ENCODE measurements at places on chromosomes 6 and 20.

GRCh38 chr6:65700561-65700960 is 6.5 kb downstream of the EYS start:
- no peak for DNase-seq

DNA sequence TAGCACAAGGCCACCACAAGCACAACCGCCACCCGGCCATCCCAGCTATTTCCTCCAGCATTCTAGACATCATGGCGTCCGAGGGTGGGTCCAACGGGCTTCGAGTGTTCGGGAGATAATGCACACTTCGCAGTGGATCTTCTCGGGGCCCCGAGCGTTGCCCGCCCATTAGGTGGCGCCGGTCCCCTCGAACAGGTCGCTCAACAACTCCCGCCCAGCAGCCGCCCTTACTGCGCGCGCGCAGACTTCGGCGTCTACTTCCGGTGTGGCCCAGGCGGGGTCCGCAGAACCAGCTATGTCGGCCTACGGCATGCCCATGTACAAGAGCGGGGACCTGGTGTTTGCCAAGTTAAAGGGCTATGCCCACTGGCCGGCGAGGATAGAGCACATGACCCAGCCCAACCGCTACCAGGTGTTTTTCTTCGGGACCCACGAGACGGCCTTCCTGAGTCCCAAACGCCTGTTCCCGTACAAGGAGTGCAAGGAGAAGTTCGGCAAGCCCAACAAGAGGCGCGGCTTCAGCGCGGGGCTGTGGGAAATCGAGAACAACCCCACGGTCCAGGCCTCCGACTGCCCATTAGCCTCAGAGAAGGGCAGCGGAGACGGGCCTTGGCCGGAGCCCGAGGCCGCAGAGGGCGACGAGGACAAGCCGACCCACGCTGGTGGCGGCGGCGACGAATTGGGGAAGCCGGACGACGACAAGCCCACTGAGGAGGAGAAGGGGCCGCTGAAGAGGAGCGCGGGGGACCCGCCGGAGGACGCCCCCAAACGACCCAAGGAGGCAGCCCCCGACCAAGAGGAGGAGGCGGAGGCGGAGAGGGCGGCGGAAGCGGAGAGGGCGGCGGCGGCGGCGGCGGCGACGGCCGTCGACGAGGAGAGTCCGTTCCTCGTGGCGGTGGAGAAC is at the start of gene HDGFL1:
HDGFL1 (plus strand) TSS at position 286 of the 904 bp plus-strand sequence; CDS start at position 296, 10 bp downstream.
- no peak for DNase-seq

DNA sequence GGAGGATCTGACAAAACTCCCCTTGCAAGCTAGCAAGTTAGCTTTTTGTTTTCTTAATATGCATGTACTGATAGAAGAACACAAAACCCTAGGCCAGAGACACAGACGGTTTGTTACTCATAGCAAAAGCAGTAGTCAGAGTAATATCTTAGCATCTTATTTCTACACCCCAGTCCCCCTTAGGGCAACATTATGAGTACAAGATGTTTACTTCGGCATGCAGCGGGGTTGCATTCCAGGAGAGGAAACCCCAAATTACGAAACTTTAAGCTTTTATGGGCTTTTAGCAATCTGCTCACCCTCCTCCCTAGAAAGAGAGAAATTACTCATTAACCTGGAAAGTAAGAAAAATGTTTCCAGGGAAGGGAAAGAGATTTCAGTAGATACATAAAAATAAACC is 1286.9 kb downstream of the EPHA7 start:
- DNase-seq, result no peak

GRCh38 chr6:22069306-22069800 is 227.5 kb downstream of the PRL start:
- no peak for DNase-seq

DNA sequence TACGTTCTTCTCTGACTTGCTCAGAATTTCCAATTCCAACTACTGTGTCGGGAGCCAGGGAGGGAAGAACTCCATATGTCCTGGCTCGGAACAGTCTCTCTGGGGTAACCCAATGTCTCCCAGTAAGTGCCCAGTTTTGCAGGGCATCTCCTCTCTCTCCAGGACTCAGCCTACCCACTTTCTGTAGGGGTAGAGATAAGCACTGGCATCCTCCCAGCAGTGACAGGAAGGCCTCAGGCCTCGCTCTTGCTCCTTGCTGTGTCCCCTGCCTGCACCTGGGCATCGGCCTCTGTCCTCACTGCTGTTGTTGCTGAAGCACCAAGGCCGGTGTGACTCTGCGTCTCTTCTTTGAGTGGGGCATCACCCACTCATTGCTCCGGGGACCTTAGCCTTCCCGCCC is 388.9 kb upstream of the JARID2 start:
- no peak for DNase-seq

DNA sequence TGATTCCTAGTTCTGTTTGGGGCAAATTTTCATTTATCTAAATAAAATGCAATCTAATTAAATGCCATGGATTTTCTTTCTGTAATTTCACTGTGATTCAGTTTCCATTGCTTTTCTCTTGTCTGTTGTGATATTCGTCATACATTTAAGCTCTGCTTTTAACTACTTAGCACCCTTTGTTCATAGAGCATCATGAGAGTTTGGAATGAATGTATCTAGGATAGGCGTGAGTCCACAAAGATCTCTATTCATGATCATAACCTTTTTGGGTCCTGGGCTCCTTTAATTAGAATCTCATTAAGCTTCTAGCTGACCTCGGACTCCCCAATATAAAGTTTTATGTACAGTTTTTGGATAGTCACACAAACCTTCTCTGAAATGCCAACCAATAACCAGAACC is 32.9 kb downstream of the ZBTB2 start:
- DNase-seq, result no peak

GRCh38 chr20:35207950-35208611 is 18.4 kb upstream of the MMP24 start:
- peak; percentile 63 for DNase-seq

- peak; percentile 88 for DNase-seq
These were observed 55.4 kb downstream of the MRPL14 start for GRCh38 chr6:44071670-44072451.

- no peak for DNase-seq
These were observed 52.1 kb upstream of the FBXO30 start for GRCh38 chr6:145866456-145867396.

- no peak for DNase-seq
These were observed 28.3 kb upstream of the TMEM200A start for GRCh38 chr6:130337534-130337933.

- DNase-seq, result no peak
These were observed 868.6 kb upstream of the GJE1 start for GRCh38 chr6:141264101-141264500.

GRCh38 chr20:63255931-63256704 is 1.9 kb upstream of the NKAIN4 start:
- no peak for DNase-seq

- DNase-seq, result peak; percentile 63
These were observed 46.0 kb upstream of the PTPN1 start for GRCh38 chr20:50464026-50464724.

DNA sequence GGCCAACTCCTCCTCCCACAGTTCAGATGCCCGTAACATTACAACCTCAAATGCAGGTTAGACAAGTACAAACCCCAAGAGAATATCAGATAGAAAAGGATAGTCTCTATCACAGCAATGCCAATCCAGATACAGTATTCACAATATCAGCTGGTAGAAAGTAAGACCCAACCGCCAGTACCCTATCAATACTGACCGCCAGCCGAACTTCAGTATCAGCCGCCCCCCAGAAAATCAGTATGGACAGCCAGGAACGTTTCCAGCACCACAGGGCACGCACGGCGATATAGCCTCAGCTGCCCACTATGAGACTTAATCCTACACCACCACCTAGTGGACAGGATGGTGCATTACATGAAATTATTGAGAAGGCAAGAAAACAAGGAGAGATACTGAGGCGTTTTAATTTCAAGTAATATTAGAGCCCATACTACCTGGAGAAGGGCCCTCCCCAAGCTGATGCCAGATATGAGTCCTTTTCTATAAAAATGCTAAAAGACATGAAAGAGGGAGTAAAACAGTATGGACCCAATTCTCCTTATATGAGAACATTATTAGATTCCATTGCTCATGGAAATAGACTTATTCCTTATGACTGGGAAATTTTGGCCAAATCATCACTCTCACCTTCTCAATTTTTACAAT is 17.6 kb upstream of the EIF2S2 start:
- peak; percentile 84 for DNase-seq

DNA sequence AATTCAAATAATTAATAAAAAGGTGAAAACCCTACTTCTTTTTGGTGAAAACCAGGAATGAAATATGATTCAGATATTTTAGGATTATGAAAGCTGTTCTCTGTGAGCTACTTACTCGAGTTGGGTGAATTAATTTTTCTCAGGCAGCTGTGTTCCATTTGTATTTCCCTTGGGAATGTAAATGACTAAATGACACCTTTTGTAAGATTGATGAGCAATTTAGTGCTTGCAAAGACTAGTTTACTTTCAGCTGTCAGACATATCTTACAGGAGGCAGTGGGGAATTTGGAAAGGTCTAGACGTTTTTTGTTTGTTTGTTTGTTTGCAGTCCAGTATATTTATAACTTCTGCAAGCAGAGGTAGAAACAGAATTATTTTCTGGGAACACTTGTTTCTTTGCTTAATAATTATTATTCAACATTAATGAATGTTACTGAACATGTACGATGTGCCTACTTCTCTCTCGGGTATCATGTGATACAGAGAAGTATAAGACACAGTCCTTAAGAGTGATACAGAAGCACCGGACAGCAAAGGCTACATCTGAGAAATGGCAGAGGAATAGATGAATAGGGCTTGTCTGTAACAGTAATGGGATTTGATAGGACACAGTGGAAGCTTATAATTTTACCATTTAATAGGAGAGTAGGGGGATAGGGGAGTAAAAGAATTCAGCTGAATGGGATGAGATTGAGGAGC is 91.3 kb downstream of the AKAP7 start:
- no peak for DNase-seq

DNA sequence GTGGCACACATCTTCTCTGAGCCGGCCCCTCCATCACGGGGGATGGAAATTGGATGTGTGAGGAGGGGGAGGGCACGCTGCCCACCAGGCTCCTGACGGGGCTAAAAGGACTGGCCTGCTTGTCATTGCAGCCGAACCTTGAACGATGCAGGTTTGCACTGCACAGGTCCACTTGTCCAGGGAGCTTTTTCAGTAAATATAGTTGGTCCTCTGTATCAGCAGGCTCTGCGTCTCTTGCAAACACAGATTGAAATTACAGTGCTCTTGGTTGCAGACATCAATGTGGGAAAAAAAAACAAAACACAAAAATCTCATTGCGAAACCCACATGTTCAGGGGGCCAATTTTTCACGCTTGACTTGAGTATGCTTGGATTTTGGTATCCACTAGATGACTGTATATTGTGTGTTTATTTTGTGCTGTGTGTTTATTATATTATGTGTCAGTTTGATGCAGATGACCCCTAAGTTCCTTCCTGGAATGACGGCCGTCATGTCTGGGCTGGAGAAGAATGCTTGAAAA is 29.2 kb downstream of the ERMARD start:
- DNase-seq, result peak; percentile 29

- DNase-seq, result peak; percentile 22
These were observed 18.5 kb upstream of the WFDC10A start for GRCh38 chr20:45611054-45611453.

DNA sequence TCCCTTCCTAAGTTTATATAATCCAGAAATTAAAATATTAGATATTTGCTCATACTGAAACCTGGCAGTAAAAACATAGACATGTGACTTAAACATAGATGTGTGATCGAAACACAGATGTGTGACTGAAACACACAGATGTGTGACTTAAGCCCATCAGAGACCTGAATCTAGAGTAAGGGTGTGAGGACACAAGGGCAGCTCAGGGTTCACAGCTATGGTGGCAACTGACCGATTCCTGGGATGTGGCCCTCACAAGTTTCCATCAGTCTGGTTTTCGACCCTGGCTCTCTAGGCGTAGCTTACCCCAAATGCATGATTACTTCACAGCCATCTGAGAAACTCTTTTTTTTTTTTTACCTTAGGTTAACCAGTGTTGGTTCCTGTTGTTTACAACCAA is 137.0 kb downstream of the NRN1 start:
- no peak for DNase-seq

- no peak for DNase-seq
These were observed 92.4 kb upstream of the TMEM170B start for GRCh38 chr6:11445146-11445545.

DNA sequence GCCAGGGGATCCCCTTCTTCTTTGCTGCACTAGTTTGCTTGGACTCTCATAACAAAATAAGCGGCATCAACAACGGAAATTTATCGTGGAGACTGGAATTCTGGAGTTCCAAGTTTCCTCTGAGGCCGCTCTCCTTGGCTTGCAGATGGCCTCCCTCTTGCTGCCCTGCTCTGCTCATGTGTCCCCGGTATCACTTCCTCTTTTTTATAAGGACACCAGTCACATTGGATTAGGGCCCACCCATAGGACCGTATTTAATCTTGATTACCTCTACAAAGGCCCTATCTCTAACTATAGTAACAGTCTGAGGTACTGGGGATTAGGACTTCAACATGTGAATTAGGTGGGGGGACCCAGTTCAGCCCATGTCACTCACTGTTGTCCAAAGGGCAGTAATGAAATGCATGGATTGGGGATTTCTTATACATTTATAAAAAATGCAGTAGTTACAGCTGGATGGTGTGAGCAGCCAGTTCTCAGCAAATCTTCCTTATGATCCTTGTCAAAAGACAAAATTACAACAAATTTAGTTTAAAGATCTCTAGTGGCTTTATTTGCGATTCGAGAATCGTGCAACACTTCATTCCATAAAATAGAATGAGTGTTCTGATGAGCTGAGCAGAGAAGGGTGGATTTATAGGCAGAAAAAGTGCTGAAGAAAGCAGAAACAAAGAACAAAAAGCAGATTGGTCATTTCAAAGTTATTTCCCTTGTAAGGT is 59.3 kb upstream of the AKAP12 start:
- no peak for DNase-seq

DNA sequence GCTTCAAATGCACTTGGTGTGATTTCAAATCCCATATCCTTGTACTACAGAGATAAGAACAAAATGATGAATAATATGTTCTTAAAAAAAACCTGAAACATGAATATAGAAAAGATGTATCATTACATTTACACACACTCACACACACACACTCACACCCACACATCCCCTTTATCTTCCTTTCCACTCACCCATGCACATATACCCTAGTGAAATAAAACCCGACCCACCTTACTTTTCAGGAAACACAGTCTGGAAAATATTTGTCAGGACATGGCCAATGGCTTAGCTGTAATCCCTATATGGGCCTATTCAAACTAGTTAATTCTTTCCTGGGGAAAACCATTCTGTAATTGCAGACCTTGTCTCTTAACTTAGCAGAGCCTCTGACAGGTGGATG is 60.8 kb upstream of the EDN1 start:
- no peak for DNase-seq

All from AG08396 (cell line).